ENCODE measurements at places on chromosomes 7 and 10.

DNA sequence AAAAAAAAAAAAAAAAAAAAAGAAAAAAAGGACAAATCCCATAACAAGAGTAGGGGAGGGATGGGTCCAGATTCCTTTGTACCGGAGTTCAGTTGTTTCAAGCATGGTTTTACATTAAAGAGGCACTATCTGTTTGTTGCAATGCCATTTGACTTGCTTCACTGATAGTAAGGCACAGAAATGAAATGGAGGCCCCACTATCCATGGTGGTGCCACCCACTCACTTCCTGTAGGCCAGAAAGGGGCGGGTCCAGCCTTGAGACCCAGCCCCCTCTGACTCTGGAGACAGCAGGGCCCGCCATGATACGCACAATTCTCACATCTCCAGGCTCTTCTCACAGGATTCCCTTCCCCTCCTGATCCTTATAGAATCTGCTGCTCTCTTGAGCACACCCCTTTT, 100.0 kb downstream of the CLEC2L start:
- DNase-seq = no peak

DNA sequence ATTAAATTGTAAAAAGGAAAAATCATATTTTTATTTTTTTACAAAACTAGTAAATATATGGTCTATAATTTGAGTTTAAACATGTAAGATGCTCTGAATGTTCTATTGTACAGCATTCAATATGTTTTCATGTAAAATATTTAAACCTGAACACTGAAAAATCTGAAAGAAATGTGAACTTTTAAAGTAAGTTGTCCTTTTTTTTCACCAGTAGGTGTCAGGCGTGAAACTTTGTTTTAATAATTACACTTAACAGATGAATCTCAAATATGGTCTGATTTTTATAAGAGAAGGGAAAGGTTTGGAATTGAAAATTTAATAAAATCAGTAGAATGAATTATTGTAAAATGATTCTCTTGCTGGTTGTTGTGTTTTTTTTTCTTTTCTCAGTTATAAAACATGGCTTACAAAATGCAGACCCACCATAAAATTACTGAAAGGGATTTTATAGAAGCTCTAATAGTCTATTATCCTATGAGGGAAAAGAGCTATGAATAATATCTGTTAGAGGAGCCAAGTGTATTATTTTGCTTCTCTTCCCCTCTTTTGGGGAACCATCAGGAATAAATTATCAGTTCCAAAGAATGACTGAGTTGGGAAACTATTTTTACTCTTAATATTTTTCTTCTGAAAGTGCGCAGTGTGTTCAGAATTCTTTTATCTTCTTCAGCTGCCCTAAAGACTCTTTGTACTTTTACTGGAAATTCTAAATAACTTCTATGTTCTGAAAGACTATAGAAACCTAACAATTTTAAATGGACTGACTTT, 217.7 kb upstream of the FZD1 start:
- no peak for DNase-seq

DNA sequence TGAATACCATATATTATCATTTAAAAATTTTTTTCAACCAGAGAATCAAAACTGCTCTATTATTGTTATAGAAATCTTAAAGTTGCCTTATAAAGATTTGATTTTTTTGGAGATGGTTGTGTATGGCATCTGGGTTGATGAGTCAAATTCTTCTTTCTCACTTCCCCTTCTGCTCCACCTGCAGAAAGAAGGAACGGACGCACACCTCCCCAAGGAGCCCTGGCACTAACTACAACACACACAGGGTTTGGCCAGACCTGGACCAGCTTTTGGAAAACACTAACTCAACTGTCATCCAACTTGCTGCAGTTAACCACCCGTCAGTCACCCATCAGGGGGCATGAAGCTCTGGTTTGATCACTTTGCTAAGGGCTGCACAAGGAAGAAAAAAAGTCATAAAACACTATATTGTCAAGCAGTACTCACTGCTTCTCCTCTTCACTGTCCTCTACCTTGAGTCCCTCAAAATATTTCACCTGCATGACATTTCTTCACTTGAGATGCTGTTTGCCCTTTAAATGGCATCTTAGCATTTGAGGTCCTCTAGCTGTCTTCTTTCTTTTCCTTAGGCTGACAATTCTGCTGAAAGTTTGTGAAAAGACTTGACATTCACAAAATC, 266.7 kb upstream of the PHF14 start:
- DNase-seq = no peak

DNA sequence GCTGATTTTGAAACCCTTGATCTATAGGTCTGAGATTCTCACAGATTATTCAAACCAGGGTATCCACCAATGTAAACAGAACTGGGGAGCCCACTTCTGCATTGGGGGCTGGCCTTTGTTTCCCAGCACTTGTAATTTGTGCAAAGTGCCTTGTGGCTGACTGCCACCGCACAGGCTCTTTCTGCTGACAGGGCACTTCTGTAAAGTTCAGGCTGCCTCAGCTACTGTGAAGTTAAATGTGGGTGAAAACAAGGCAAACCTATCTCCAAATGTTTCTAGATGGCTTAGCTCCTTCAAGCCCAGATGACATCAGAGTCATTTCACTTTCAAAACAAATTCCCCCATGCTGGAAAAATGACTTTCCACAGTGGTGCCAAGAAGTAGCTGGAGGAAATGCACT, 54.7 kb downstream of the GRID1 start:
- DNase-seq = no peak

DNA sequence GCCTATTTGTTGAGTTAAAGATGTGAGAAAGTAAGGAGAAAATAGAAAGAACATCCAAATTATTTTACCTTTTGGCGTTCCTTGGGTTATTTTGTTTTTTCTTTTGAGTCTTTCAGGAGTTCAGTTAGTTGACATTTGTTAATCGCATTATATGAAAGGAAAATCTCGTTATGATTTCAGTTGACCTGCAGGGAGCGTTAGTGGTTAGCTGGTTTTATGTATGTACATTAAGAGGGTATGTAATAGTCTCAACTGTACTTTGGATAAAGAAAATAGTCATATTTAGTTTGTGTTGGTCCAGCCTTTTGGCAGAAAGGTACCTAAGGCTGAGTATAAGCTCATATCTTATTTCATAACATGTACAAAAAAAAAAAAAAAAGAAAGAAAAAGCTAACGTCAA, 4.0 kb downstream of the BMPER start:
- DNase-seq = no peak

DNA sequence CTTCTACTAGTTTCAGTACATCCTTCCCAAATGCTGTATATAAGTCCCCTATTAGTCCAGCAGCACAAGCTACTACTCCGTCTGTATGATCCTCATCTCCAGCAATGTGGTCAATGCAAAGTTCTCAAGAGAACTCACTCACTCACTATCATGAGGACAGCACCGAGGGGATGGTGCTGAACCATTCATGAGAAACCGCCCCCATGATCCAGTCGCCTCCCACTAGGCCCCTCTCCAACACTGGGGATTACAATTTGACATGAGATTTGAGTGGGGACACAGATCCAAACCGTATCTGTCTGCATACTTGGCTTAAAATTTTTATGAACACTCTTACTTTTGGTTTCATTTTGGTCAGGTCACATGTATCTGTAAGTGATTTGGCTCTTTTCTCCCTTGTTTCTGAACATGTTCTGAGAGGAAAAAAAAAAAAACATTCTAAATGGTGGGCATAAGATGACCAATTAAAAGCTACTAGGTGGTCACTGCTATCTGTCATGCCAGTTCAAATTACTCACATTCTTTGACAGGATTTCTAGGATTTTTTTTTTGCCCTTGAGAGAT, 60.1 kb downstream of the ZNF783 start:
- no peak for DNase-seq

- no peak for DNase-seq
Observed at GRCh38 chr10:84059526-84059925, 79.8 kb upstream of the GHITM start.

GRCh38 chr10:62818426-62819011, 2.4 kb upstream of the EGR2 start:
- DNase-seq = no peak

DNA sequence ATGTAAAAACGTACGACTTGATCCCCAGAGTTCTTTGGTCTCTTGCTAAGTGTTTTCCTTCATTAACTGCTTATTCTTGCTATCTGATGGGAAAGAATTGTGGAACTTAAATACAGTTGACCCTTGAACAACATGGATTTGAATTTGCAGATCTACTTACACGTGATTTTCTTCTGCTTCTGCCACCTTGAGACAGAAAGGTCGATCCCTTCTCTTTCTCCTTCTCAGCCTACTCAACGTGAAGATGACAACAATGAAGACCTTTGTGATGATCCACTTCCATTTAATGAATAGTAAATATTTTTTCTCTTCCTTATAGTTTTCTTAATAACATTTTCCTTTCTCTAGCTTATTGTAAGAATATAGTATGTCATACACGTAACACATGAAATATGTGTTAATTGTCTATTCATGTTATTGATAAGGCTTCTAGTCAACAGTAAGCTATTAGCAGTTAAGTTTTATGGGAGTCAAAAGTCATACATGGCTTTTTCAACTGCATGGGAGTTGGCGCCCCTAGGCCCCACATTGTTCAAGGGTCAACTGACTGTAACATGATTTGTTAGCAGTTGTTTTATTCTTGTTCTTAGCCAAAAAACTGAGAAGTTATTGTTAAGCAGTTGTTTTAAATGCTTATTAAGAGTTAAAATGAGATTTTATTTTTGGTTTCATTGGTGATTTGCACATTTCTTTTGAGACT, 11.2 kb downstream of the MKLN1 start:
- no peak for DNase-seq

DNA sequence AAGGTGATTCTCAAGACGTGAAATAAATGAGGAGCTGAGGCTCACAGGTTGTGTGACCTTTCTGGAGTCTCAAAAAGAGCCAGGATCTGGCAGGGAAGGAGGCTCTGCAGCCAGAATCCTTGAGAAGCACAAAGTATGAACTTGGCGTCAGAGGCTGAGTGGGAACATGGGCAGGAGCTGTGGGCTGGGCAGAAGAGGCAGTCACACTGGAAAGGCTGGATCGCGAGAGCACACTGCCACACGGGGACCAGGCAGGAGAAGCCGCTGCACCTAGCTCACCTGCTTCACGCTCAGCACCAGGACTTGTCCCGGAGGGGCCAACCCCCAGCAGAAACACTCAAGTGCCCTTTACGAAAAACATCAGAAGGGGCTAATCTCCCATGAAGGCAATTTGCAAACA, 535.0 kb downstream of the TNS3 start:
- no peak for DNase-seq

DNA sequence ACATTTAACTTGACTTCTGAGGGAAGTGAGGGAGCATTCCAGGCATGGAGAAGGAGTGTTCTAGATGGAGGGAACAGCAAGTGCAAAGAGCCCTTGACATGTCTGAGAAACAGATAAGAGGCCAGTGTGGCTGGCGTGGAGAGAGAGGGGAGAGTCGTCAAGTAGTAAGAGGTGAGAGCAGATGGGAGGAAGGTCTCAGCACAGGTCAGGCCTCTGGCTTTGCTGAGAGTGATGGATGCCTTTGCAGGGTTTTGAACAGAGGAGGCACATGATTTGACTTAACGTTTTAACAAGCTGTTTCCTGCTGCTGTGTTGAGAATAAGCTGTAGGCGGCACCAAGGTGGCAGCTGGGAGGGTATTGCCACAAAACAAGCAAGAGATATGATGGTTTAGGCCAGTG, 97.2 kb downstream of the KAT6B start:
- no peak for DNase-seq

- DNase-seq = no peak
Observed at GRCh38 chr10:29124864-29125263, 164.0 kb upstream of the LYZL1 start.

- DNase-seq = no peak
Observed at GRCh38 chr7:74271742-74272141, 17.5 kb upstream of the CLIP2 start.

- no peak for DNase-seq
Observed at GRCh38 chr10:89474452-89474851, 60.1 kb downstream of the IFIT5 start.

GRCh38 chr7:40447345-40447744, 312.5 kb downstream of the SUGCT start:
- DNase-seq = no peak

DNA sequence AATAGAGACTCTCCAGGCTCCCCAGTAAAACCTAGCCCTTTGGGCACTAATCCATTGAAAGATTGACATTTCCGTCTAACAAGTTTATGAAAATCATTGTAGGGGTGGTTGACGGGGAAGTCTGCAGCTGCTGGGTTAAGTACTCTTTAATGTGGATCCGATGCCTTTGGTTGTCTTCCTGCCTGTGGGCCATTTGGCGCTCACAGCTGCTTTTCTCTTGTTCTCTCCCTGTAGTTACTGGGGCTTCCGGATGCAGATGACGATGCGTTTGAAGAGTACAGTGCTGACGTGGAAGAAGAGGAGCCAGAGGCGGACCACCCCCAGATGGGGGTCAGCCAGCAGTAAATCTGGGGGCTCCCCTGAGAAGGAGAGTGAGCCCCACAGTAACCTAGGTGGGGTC, 22.4 kb downstream of the MTURN start:
- DNase-seq = no peak

- no peak for DNase-seq
Observed at GRCh38 chr10:20406281-20407104, 490.6 kb downstream of the NEBL start.

- no peak for DNase-seq
Observed at GRCh38 chr10:22837771-22838170, 90.1 kb upstream of the ARMC3 start.

GRCh38 chr7:135711139-135711469, 16.9 kb downstream of the SLC13A4 start:
- no peak for DNase-seq

DNA sequence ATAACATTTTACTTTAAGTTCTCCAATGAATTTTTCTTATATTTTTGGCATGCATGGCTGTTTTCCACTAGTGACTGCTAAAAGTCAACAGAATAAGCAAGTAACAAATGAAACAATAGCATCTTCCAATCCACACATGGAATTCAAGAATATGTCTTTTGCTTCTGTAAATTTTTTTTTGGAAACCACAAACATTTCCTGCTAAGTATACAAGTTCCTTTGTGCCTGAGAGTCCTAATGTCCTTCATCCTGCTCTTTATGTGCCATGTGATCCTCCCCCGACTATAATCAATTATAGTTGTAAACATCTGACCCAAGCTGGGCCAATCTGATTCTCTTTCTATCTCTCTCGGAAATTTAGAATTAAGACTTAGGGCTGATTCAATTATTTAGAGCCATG, 61.2 kb downstream of the PPP1R3C start:
- DNase-seq = no peak

DNA sequence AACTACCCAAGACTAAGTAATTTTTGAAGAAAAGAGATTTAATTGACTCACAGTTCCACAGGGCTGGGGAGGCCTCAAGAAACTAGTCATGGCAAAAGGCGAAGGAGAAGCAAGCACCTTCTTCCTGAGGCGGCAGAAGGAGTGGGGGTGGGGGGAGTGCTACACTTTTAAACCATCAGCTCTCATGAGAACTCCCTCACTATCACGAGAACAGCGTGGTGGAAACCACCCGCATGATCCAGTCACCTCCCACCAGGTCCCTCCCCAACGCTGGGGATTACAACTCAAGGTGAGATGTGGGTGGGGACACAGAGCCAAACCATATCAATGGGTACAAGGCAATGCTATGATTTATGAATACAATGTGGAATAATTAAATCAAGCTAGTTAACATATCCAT, 241.9 kb downstream of the PTPRN2 start:
- DNase-seq = no peak
